HEK293T (cell line): ENCODE measurements at places on chromosomes 2 and 18.

GRCh38 chr2:185796758-185797157 is 58.2 kb downstream of the FSIP2 start:
- no peak for DNase-seq

DNA sequence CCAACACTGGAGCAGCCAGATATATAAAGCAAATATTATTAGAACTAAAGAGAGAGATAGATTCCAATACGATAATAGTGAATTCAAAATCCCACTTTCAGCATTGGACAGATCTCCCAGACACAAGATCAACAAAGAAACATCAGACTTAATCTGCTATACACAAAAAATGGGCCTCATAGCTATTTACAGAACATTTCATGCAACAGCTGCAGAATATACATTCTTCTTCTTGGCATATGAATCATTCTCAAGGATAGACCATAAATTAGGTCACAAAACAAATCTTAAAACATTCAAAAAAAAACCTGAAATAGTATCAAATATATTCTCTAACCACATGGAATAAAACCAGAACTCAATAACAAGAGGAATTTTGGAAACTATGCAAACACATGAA is 23.8 kb upstream of the BAZ2B start:
- DNase-seq = no peak

DNA sequence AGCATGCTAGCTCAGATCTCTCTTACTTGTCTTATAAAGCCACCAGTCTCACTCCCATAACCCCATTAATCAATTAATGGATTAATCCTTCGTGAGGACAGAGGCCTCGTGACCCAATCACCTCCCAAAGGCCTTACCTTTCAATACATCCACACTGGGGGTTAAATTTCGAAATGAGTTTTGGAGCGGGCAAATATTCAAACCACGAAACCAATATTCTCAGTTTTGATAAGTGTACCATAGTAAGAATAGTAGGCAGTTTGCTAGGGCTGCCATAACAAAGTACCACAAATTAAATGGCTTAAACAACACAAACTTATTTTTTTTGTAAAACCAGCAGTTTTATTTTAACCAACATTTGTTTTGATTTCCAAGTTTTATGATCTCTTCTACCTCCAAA is 15.2 kb downstream of the HIBCH start:
- DNase-seq = no peak

DNA sequence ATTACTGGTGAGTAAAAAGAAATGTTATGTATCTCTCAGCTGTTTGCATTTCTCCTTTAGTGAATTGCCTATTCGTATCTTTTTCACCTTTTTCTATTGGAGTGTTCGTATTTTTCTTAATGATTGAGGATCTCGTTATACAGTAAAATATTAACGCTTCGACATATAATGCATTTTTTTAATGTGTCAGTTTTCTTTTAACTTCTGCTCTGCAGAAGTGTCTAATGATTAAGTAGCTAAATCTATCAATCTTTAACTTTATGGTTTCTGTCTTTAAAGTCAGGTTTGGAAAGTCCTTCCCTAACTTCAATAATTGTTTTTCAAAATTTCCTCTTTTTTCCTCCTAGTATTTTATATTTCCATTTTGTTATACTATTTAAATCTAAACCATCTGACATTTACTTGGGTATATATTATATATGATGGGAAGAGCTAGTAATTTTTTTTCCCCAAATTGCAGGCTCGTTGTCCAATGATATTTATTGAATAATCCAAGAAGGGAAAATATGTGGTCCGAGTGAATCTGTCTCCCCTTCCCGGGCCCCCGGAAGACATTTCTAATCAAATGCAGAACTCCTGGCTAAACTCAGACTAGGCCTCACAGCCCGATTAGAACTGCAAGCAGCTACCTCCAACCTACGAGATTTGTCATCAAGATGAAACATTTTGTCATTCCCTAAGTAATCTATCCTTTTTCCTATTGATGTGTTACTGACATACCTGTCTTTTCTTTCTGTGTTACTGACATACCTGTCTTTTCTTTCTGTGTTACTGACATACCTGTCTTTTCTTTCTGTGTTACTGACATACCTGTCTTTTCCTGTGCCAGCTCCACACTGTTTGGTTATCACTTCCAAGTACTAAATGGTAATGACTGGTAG is 17.2 kb downstream of the PCBP1 start:
- DNase-seq = peak; percentile 59

GRCh38 chr18:37563931-37564392 is 1.6 kb downstream of the CELF4 start:
- DNase-seq = no peak
